Stimulated activated naive CD4-positive, alpha-beta T cell (primary cell): ENCODE measurements at places on chromosomes 11 and 22.

GRCh38 chr11:73281201-73281741, 9.1 kb downstream of the P2RY6 start:
- no peak for DNase-seq

GRCh38 chr11:2237457-2238238, 32.7 kb downstream of the ASCL2 start:
- DNase-seq = no peak

DNA sequence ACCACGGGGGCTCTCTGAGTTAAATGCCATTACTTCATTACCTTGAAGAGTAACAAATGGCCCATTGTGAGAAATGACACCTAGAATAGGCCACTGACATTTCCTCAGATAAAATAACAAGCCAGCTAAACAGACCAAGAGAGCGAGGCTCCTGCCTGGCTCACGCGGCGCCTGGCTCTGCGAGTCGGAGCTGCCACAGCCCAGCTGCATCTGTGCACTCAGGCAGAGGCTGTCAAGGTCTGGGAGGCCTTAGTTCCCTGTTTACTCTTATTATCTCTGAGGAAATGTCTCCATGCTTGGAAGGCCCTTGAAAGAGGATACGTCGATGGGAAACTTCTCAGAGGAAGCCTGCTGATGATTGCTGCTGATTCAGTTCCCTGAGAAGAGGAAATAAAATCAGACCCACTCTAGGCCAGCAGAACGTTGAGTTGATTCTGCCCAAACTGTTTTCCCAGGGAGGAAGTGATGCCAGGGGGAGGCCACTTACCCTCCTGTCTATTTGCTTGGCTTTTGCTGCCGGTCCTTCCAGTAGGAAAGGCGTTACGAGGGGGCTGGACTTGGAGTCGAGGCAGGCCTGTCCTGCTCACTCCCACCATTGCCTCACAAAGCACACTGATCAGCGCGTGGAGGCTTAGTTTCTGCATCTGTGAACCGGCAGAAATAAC, 208.8 kb downstream of the TBC1D22A start:
- DNase-seq = no peak

GRCh38 chr11:60878245-60879101, 11.1 kb downstream of the ZP1 start:
- DNase-seq = no peak

- no peak for DNase-seq
Measured at GRCh38 chr11:113497066-113497910, 22.1 kb upstream of the DRD2 start.

DNA sequence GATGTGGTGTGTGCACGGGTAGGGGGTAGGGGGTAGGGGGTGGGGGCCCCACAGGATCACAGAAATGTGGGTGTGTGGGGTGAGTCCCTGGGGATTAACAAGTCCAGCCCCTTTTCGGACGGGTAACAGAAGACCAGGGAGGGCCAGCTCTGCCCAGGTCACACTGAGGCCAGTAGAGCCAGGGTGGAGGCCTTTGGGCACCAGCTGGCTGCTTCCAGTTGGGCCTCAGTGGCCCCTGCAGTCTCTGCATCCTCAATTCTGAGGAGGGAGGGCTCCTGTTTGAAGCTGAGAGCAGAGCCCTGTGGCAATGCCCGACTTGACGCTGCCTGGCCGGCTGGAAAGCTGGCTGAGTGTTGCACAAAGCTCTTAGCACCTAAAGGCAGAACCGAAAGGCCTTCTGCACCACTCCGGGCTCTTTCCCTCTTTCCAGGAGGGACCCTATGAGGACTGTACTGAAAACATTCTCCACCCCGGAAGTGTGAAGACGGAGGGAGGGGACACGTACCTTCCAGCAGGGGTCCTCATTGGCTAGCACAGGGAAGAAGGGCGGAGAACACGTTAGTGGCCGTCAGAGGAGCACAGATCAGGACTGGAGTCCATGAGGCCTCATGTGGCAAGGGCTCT, 120.4 kb downstream of the PHF21B start:
- DNase-seq = no peak

DNA sequence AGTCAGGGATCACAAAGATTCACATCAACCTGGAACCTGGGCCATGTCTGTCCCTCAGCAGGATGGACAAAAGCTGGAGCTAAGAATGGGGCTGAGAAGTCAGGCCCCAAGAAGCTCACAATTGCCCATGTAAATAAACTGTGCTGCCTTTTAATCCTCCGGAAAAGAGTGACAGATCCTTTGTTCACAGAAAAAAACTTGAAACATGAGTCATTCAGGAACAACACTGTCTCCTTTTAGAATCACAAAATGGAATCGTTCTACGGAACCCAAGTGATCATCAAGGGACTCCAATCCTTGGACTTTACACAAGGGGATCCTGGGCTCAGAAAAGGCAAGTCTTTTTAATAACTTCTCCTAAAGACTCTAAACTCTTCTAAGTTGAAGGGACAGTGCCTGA, 36.1 kb downstream of the RELT start:
- DNase-seq = no peak

DNA sequence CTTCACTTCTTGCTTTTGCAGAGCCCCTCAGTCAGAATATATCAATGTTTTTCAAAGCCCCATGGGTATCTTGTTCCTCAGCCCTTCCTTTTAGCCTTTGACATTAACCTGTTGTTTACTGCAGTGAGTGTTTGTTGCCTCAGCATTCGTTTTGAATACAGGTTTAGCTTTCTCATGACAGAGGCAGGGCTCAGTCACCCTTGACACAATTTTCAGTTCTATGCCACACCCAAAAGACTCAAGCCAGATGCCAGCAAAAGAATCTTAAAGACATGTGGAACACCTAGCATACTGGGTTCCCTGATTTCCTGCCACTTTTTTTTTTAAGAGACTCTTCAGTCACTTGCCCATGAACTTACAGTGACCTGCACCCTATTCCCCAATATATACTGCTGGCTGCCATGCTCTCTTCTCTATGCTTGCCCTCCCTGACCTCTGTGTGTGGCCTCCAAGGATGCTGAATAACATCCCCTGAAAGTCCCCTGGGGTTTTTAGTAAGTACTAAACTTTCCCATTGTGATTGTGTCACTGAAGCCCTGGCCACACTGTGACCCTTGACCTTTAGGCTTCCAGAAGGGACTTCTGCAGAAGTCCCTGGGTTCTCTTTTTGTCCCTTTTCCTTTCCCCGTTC, 1225.5 kb downstream of the TBC1D22A start:
- DNase-seq = no peak

DNA sequence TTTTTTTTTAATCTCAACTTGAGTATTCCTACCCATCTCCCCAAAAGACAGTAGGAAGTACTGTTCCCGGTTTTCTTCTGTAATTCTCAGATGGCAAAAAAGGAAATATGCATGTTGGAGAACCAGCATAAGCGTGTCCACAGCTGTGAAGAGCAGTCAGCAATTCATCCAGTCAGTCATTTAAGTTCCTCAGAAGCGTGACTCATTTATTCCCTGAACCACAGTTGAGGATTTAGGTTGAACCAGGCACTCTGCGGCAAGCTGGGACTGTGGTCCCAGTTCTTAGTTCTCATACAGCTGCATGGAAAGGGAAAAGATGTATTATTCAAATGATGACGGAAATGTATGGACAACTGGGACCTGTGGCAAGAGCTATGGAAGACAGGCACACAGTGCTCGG, 61.0 kb upstream of the MYO18B start:
- DNase-seq = no peak

DNA sequence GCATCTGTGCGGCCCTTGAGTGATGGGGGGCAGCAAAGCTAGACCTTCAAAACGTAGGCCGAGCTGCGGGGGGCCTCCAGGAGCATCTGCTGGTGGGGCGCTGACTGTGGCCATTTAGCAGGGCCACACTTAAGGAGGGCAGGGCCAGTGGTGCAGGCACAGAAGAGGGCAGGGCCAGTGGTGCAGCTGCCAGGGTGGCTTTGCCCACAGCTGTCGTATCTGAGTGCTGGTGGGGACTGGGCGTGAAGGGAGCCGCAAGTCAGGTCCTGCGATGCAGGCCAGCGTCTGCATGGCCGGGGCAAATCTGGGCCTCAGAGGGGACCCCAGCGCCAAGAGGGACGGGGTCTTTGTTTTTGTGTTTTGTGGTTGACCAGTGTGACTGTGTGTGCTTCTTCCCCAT, 27.7 kb downstream of the RNH1 start:
- no peak for DNase-seq

GRCh38 chr11:4185561-4185960, 91.0 kb downstream of the RRM1 start:
- no peak for DNase-seq

GRCh38 chr22:47446821-47447810, 684.7 kb downstream of the TBC1D22A start:
- DNase-seq = no peak
